SK-N-SH treated with all-trans-retinoic acid at 6 μM for 48 hours (cell line): ENCODE measurements at places on chromosomes 4 and X.

- no peak for ATAC-seq
Measured at GRCh38 chr4:12421364-12421763, 992.7 kb upstream of the HS3ST1 start.

GRCh38 chr4:128380306-128380705, 92.7 kb upstream of the PGRMC2 start:
- ATAC-seq = no peak

GRCh38 chrX:93259029-93259428, 414.3 kb downstream of the NAP1L3 start:
- no peak for ATAC-seq

GRCh38 chr4:71140563-71140962, 147.1 kb downstream of the DCK start:
- ATAC-seq = no peak

DNA sequence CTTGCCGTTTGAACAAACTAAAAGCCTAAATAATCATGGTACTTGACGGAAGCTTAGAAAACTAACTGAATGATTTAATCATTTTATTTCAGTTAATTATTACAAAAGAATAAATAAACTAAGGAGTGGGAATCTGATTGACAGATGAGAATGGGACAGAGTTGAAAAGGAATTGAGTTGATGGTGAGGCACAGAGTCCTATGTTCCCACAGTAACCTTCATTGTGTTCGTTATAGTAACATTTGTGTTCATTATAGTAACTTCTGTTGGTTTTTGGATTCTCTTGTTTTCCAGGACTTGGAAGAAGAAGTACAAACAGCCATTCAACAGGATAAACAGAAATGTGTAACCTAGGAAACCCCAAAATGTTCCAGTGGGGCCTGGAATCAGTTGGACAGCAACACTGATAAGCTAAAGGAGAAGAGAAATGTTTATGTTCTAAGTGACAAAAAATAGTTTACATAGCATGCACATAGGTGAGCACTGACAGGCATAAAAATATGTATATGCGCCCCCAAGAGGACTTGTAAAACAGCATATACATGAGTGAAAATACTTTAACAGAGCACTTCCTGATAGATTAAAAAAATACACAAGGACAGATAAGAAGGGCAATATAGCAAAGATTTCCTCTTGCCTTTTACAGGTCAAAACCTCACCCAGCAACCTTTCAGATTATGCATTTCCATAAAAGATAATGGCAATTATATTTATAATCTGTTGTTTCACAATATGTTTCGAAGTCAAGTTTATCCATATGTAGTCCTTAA, 218.6 kb upstream of the HTR2C start:
- no peak for ATAC-seq

GRCh38 chrX:129445436-129445835, 77.9 kb downstream of the SMARCA1 start:
- no peak for ATAC-seq
